Daoy (cell line): ENCODE measurements at places on chromosomes 1 and 21. TPM values are rescaled to one million over a fixed set of nuclear protein-coding genes. Genes with fewer than 3 reads are reported as not detected.

- DNase-seq: no peak
Measured at GRCh38 chr1:3594706-3595377, 16.5 kb downstream of the MEGF6 start.

DNA sequence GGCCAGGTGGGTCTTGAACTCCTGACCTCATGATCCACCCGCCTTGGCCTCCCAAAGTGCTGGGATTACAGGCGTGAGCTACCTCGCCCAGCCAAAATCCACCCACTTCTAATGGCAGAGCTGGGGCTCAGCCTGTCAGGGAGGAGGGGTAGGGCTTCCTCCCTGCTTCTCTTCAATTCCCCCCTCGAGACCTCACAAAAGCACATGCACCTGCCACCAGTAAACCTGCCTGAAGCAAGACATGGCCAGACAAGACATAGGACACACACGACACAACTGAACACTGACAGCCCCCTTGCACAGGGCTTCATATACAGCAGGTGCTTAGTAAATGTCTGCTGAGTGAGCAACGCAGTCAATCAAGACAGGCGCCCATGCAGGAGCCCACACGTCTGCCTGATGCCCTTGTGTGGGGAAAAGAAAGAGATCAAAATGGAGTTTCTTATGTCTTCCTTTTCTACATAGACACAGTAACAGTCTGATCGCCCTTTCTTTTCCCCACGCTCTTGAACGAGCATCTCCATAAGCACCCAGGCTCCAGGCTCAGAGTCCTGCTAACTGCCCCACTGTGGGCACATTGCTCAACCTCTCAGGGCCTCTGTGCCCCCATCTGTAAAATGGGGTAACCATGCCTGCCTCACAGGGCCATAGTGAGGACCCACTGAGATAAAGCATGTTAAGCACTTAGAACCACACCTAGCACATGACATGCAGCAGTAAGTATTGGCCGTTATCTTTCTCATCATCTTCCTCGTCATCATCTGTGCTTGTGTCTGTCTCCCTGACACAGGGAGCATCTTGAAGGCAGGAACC, 8.8 kb downstream of the SDC3 start:
- no peak for DNase-seq

DNA sequence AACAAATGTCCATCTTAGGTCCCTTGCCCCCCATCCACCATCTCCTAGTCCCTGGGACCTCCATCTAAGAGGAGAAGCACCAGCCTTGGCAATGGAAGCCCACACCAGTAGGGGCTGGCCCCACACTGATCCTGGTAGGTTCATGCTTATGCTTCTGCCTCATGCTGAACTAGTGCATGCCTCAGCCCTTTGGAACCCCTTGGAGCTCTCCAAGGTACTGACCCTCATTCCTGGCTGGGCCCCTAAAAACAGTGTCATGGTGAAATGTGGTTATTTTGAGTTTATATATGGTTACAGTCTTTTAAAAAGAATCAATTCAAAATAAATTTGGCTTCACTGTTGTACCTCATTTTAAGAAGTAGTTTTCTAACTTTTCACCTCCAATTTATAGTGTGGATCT, 108.3 kb downstream of the HIVEP3 start:
- DNase-seq: peak; percentile 67

DNA sequence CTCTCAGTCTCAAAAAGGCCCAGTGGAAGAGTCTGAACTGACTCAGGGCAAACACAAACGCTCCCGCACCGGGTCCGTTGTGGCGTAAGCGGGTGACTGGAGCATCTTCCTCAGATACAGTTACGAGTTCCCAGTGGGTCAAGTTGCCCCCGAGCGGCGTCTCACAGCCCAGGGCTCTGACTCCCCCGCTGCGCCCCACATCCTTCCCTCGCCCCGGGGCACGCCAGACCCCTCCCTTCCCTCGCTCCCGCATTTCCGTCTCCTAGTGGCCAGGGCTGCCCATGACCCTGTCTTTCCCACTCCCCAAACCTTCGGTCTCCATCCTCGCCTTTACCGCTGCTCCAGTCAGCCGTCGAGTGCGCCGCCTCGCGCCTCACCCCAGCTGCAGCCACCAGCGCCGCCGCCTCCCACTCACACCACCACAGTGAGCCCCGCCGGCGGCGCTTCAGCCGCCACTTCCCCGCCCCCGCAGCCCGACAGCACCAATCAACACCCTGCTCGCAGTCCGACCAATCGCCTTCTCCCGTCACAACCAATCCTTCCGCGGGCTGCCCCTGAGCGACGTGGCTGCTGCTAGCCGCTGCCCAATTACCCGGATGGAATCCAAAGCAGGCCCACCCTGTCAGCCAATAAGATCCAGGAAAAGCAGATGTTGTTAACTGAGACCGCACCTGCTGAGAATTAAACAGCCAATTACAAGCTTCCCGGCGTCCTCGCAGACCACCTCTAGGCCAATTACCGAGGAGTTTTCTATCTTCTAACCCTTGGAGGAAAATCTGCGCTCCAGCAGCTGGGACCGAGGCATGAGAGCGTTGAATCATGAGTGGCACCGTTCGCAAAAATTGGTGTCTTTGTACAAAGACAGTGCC, at the start of gene TDRKH:
Gene TDRKH (minus strand): TSS at position 430 of the 869 bp plus-strand sequence. CDS start 7,478 bp downstream, outside the sequence.
- DNase-seq: peak; percentile 100

KCNT2 gene
- 0.34 and 1.0 TPM in 2 replicates for total RNA-seq

CELA2B gene
- total RNA-seq: not detected in 2 replicates

CD244 gene
- total RNA-seq: not detected in 2 replicates

DNA sequence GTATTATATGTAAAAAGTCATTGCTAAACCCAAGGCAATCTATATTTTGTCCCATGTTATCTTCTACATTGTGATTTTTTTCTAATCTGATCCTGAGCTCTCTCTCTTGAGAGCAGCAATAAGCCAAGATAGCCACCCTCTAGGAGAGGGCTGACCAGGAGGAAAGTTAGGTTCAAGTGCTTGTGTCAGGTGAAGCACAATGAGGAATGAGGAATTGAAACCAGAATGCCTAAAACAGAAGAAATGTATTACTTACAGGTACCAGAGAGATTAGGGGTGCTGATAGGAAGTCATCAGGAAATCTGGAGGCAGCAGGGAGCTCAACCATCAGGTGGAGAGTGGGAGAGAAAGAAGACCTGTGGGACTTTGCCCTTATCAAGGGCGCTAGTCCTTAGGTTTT, 85.5 kb upstream of the BARHL2 start:
- no peak for DNase-seq

DNA sequence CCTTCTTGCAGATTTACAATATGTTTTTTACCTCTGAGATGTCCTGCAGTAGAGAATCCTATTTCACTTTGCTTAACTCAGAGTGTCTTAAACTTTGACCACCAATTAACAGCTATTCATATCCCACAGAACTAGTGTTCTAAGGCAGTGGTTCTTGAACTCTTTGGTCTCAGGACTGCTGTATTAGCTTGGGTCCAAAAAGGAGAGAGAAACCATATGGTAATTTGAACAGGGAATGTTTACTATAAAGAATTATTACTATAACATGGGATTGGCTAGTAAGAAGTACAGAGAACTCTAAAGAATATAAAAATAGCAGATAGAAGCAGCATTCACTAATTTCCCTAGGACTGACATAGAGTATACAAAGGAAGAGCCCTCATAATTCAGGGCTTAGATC, 31.6 kb downstream of the FAM177B start:
- no peak for DNase-seq

DNA sequence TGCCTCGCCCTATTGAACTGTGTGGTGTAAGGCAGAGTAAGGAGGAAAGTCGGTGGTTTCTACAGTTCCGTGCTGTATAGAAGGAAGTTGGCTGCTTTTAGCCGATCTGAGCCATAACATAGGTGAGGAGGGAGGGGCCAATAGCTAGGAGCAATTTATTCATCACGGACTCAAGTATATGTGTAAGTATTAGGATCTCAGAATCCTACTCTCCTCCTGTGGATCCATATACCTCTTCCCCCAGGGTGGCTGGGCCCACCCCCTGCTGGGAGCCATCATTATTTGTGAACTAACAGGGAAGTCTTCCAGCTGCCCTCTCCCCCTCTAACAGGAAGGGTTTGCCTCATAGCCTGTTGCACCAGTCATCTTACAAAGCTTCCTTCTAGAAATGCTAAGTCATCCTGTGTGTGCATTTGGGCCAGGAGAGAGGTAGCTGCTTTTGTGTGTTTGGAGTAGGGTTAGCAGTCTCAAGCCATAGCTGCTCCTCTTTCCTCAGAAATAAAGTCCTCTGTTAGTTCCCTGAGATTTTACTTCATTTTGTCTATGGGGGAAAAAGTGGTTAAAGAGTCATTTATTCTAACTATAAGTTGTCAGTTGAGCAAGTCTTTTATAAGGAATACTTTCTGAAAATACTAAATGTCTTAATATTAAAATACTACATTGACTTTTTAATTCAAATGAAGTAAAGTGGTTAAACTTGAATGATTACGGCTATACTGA, 14.9 kb upstream of the CENPS start:
- DNase-seq: peak; percentile 25

GRCh38 chr1:107925565-107925964, 39.4 kb downstream of the VAV3 start:
- DNase-seq: no peak

GRCh38 chr21:44425307-44425894, 29.9 kb upstream of the LRRC3 start:
- DNase-seq: no peak

- DNase-seq: no peak
Measured at GRCh38 chr21:22399681-22400514, 1401.7 kb downstream of the NCAM2 start.

C1orf116 gene
- 0.11 TPM in 1 of 2 replicates, not detected in the other for total RNA-seq

AK5 gene
- total RNA-seq: 18.1 and 38.6 TPM in 2 replicates

GRCh38 chr1:28172713-28173150, 3.8 kb downstream of the PTAFR start:
- DNase-seq: no peak

- no peak for DNase-seq
Measured at GRCh38 chr1:95991787-95992520, 729.6 kb upstream of the PTBP2 start.

DNA sequence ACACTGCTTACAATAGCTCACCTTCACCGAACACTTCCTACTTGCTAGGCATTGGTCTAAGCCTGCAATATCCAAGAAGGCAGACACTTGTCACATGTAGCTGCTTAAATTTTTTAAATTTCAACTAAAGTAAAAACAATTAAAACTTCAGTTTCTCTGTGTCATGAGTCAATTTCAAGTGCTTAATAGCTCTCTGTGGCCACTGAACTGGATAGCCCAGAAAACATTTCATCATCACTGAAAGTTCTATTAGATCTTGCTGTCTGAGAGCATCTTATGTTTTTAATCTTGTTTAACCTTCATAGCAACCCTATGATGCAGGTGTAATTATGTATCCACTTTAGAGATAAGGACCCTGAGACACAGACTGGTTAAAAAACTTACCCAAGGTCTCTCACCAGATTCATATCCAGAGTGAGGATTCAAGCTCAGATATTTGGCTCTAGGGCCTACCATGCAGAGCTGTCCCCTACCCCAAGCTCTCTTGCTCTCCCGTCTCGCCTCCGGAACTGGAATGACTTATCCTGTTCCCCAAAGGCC, 2.6 kb upstream of the FCRL6 start:
- DNase-seq: no peak

GRCh38 chr1:194717941-194718340, 1531.5 kb upstream of the B3GALT2 start:
- DNase-seq: no peak

GRCh38 chr1:154611150-154611862, 3.3 kb upstream of the ADAR start:
- DNase-seq: no peak

FAM167B gene
- not detected in 2 replicates for total RNA-seq

DNA sequence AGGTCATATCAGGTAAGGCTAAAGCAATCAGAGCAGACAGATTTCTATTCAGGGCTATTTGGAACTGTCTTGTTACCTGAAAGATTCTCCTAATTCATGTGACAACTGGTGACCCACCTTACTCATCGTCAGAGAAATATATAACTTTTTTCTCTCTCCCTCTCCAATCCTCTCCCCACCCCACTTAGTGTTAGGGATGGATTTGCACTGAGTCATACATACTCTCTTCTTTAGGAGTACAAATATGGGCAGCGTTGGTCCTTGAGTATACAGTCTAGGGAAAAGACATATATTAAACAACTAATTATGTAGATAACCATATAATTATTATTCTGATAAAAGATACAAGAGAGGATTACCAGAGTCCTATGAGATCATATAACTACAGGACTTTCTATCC, 246.3 kb downstream of the HHIPL2 start:
- DNase-seq: no peak

SYT2 gene
- total RNA-seq: under 0.01 TPM in 1 of 2 replicates, not detected in the other

RNU1-4 gene
- total RNA-seq: 306 and 832 TPM in 2 replicates

DNA sequence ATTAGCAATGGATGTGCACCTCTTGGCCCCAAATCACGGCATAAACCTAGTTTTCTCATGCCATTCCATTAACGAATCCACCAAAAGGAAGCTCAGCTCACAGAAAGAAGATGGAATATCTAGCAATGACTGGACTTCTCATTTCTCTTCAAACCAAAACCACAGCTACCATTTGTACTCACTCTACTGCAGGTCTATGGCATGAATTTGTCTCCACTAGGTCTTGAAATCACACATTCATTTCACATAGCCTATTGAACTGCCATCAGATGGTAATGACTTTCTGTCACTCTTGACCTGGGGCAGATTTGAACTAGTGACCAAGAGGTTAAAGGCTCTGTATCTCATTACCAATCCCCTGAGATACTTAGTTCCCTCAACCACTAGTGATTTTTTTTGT, 382.7 kb downstream of the DPYD start:
- no peak for DNase-seq

- no peak for DNase-seq
Measured at GRCh38 chr1:182293119-182293589, 98.4 kb downstream of the GLUL start.

GRCh38 chr1:162497104-162497722, 405 bp upstream of the UHMK1 start:
- DNase-seq: peak; percentile 3

DNA sequence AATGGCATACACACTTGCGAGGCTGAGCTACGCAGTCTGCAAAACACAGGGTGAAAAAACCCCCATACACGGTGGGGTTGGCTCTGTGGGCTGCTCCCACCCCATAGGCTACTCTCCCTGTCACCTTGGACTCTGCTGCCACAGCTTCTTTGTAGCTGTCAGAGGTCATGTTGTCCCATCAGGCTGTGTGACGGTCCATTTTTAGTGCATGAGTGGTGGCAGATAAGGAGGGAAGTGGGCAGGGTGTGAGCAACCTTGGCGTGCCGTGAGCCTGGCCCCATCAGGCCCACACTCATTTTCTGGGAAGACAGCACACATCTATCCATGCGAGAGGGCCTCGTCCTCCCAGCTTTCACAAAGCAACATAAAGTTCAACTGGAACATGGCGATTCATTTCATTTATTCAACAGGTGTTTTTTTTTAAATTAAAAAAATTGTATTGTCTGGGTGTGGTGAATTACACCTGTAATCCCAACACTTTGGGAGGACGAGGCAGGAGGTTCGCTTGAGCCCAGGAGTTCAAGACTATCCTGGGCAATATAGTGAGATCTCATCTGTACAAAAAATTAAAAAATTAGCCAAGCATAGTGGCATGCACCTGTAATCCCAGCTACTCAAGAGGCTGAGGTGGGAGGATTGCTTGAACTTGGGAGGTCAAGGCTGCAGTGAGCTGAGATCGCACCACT, 9.5 kb downstream of the GPR137B start:
- DNase-seq: no peak

RGS13 gene
- not detected in 2 replicates for total RNA-seq

S100A3 gene
- 9.0 and 12.2 TPM in 2 replicates for total RNA-seq

- DNase-seq: peak; percentile 4
Measured at GRCh38 chr1:215543191-215543606, 23.9 kb upstream of the KCTD3 start.

GRCh38 chr1:87436534-87436933, 107.9 kb downstream of the LMO4 start:
- DNase-seq: no peak

GRCh38 chr1:154593390-154593789, 14.6 kb downstream of the ADAR start:
- DNase-seq: no peak

GRCh38 chr1:86703696-86704457, 499 bp upstream of the SH3GLB1 start:
- DNase-seq: peak; percentile 68
